ENCODE measurements at places on chromosomes 2 and 18. TPM values are rescaled to one million over a fixed set of nuclear protein-coding genes. Genes with fewer than 3 reads are reported as not detected.

DNA sequence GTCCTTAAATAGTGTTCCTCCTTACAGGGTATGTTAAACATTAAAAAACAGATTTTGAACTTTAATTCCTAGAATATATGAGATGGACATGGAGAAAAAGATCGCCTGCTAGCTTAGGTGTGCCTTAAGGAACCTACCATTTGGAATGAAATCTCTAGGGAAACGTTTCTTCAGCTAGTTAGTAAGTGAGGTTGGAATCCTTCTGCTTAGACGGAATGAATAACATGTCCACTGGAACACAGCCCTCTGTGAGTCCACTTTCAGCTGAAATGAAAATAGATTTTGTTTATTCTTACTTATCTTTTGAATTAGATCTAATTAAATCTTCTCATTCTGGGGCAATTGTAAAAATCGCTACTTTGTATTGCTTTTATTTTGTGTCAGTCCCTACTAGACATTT, 28.4 kb downstream of the NAB1 start:
- no peak for DNase-seq

LPIN1 gene
- 28.4 TPM for polyA plus RNA-seq

DNA sequence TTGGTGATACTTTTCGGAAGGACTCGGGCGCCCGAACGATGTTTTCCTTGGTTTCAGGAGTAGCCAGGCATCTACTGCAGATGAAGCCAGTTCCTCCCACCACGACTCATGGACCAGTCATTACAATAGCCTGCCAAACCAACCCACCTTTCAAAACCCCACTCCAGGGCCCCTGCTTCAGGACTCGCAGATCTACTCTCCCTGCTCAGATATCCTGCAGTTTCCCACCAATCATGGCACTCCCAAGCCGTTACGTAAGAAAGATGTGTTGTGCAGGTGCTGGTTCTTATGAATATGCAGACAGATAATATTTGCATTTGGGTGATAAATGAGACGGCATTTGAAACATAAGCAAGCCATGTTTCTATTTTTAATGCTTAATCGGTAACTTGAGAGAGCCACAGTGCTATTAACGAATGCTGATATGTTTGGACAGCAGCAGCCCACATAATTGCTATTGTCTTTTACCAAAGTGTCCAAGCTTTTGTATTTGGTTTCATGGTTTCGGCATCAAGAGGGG, 3.5 kb upstream of the CYS1 start:
- DNase-seq: no peak

C2orf66 gene
- 0.35 TPM for polyA plus RNA-seq

DNA sequence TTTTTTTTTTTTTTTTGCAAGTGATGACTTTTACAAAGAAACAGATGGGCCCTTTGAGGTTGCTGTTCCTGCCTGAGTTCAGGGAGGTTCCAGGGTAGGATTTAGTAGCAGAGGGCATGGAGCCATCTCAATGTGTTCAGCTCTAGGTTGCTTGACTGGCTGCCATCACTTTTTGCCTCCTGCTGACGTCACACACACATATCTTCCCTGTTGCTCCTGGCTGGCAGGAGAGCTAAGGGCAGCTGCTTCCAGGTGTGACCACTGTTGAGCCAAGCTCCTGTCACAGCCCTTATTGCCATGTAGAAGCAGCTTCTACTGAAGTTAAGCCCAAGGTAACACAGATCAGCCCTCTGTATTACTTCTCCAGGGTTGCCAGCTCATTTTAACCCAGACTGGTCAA, 394.2 kb upstream of the SPRED2 start:
- DNase-seq: no peak

DNA sequence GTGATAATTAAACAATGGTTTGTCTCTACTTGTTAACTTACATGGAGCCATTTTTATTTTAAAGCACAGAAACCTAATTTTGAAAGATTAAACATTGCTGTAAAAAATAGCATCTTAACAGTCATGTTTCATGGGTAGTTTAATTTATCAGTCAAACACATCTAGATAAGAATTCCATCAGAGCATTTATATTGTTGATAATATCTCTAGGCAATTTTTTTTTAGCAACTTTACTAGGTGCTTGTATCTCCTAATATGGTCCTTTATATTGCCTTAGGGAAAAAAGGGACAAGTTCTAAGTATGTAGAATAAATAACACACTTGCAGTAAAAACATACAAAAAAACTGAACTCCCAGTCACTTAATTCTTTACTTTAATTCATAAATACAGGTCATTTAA, 863 bp downstream of the CSRNP3 start:
- no peak for DNase-seq
